Regular cardiac myocyte (primary cell): ENCODE measurements at places on chromosomes 1 and 21. TPM values are rescaled to one million over a fixed set of nuclear protein-coding genes. Genes with fewer than 3 reads are reported as not detected.

KRTAP19-1 gene
- not detected in 2 replicates for total RNA-seq

IGSF21 gene
- not detected in 2 replicates for total RNA-seq

HPCA gene
- total RNA-seq: not detected in 2 replicates

RNF220 gene
- total RNA-seq: 58.1 and 80.9 TPM in 2 replicates

ANKRD35 gene
- 0.85 and 0.96 TPM in 2 replicates for total RNA-seq

CYP4X1 gene
- under 0.01 and 1.7 TPM in 2 replicates for total RNA-seq

S100A1 gene
- not detected in 2 replicates for total RNA-seq

LCE2B gene
- not detected in 2 replicates for total RNA-seq

C1orf94 gene
- total RNA-seq: not detected in 2 replicates

FASLG gene
- not detected in 2 replicates for total RNA-seq

C1orf167 gene
- not detected in 2 replicates for total RNA-seq

PDPN gene
- total RNA-seq: 0.77 and 1.1 TPM in 2 replicates

KRTAP21-2 gene
- not detected in 2 replicates for total RNA-seq

SELL gene
- 1.1 and 1.2 TPM in 2 replicates for total RNA-seq

ARTN gene
- not detected in 2 replicates for total RNA-seq

FLG2 gene
- total RNA-seq: not detected in 2 replicates

SEC16B gene
- total RNA-seq: 1.7 and 2.3 TPM in 2 replicates

MYOG gene
- not detected in 2 replicates for total RNA-seq

METTL13 gene
- total RNA-seq: 20.6 and 34.5 TPM in 2 replicates
